Hematopoietic multipotent progenitor cell treated with erythropoietin and hydrocortisone succinate and interleukin-3 and kit ligand, for 8 days (in vitro differentiated cells): ENCODE measurements at places on chromosomes 6 and 20.

- DNase-seq, result no peak
Observed at GRCh38 chr6:137873273-137873762, 6.3 kb downstream of the TNFAIP3 start.

DNA sequence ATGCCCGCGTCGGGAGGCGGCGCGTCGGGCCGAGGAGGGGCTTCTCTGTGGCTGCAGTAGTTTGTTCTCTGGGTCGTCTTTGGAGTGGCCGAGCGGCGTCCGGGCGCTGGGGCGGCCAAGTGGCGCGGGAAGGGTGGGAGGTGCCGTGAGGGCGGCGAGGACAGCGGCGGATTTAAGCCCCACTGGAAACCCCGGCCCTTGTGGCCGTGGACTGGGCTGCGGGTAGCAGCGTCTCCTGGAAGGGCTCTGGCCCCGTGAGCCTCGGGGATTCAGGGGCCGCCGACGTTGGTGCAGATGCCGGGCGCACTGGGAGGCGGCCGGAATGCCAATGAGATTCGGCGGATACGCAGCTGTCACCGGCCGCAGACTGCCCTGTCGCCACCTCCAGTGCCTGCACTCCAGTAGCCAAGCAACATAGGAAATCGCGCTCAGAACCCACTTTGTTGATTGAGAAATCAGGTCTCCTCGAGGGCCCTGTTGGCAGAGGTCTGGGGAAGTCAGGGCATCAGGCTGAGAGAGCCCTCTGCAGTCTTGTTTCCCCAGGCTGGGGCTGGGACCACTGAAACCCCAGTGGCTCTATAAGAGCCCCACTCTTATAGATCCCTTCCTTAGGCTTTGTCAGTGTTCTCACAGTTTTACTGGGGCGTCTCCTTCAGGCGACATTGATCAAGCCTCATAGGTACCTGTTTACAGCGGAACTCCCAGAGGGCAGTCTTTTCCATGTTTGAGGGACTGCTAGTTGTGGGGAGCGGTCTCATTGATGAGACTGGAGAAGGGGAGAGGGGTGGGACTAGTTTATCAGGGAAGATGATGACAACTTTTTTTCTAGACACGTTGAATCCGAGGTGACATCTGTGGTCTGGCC, 642 bp downstream of the GZF1 start:
- DNase-seq, result peak; percentile 45

DNA sequence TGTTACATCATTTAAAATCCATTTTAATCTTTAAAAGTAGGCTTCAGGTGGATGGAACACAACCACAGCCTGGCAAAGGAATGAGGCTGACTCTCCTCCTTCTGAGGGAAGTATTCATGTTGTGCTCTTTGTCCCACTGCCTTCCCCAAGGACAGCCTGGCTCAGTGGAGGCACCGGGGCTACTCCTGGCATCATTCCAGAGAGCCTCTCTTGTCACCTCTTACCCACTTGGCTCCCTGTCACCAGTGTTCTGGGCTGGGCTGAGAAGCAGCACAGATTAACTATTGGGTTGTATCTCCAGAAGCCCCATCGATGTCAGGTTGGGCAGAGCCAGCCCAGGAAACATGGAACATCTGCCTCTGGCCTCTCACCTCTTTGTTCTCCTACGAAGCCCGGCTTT, 10.7 kb upstream of the TP53INP2 start:
- DNase-seq, result no peak

- DNase-seq, result no peak
Observed at GRCh38 chr6:5997420-5997987, 9.2 kb downstream of the NRN1 start.

- no peak for DNase-seq
Observed at GRCh38 chr6:90004511-90004910, 110.2 kb downstream of the GJA10 start.

GRCh38 chr6:31860349-31860748, 2.3 kb downstream of the NEU1 start:
- DNase-seq, result no peak

DNA sequence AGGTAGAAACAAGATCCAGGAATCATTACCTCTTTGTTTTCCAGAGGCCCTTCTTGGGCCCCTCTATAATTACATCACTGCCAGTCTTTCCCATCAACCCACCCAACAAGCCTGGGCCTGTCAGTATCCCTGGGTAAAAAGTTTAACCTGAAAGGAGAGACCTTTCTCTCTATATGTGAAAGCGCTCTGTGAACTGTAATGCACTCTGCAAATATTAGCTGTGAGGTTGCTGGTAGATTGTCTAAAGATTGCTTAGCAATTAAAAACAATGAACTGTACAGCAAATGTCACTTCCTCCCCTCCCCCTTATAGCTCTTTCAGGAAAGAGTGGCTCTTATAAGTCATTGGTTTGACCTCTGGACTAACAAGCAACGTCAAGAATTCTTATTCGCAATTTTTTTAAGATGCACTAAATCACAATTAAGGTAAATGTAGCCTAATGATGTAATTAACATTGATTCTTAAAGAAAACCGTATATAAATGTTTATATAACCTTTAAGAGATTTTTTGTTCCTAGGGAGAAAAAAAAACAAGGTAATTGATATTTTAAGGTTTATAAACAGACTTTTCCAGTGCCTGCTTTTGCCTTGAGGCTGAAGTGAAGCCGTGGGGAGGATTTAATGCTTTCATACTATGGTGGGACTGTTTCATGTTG, 18.4 kb downstream of the ECT2L start:
- DNase-seq, result no peak

GRCh38 chr20:1014471-1014870, 12.4 kb upstream of the RSPO4 start:
- DNase-seq, result no peak

DNA sequence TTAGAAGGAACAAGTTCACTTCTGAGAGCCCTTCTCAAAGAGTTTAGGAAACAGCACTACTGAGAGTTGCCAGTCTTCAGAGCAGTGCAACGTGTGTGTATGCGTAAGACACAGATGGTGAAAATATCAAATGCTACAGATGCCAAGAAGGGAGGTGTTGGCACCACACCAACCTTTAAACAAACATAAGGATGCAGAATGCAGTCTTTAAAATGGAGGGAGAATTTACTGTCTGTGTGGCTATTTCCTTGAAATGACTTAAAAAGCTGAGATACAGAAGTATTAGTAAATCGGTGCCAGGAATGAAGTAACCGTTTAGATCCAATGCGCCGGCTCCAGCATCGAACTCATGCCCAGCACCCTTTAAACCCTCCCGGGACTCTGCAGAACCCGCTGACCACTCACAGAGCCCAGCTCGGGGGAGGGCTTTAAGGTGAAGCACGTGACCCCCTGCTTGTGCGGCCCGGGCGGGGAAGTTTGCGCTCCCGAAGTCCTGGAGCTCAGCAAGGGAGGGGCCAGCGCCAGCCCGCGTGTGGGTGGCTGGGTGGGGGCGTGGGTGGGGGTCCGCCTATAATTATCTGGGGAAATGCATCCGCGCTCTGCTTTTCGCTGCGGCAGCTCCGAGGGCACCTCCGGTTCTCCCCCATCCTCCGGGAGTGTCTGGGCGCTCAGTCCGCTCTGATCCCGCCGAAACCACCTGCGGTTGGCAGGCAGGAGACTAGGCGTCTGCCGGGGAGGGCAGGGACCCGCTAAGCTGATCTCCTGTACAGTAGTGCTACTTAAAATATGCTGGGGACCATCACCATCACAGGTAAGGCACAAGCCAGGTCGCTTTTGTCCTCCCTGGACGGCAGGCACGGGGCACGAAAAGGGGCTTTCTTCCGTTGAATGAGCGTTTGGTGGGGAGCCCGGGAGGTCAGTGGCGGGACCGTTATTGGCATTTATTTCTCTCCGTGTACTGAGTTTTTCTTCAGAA, 66.0 kb downstream of the ZBTB2 start:
- DNase-seq, result peak; percentile 8

GRCh38 chr20:37389844-37390275, 43.9 kb downstream of the SRC start:
- DNase-seq, result no peak

DNA sequence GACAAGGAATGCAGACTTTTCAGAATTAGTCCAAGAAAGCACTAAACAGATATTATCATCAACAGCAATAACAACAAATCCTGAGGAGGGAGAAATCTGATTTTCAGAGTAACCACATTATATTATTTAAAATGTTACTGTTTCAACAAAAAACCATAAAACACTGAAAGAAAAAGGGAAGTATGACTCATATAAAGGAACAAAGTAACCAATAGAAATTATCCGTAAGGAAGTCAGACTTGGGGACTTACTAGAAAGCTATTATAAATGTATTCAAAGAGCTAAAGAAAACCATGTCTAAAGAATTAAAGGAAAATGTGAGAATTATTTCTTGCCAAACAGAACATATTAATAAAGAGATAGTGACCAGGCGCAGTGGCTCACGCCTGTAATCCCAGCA, 98.1 kb downstream of the MYLK4 start:
- DNase-seq, result no peak

GRCh38 chr20:38349856-38350255, 3.6 kb downstream of the LBP start:
- no peak for DNase-seq

DNA sequence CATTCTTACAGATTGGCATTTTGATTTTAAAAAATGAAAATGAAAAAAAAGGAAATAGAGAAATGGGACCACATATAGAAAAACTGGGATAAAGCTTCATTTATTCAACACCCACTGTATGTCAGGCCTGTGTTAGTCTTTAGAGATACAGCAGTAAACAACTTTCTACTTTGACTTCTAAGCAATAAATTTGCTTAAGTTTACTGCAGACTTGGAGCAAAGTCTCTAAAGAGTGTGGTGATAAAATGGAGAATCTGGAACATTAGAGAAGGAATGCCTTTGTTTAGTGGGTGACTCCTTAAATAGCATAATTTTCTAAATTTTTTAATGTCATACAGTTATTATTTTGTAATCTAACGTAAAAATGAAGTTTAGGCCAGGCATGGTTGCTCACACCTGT, 80.7 kb upstream of the CNKSR3 start:
- no peak for DNase-seq

DNA sequence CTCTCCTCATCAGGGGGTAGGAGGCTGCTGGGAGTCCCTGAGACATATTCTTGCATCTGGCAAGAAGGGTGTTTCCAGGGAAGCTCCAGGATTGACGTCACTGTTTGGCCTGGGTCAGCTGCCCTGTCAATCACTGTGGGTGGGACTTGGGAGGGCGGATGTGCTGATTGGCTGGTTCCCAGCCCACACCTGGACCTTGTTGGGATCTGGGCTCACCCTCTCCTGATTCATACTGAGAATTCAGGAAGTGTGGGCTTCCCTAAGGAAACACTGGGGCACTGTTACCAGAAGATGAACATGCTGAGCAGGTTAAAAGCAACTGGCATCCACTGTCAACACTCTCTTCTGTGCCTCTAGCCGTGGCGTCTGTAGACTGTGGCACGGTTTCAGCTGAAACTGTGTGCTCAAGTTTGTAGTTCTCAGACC, 36.5 kb downstream of the CDH26 start:
- no peak for DNase-seq

DNA sequence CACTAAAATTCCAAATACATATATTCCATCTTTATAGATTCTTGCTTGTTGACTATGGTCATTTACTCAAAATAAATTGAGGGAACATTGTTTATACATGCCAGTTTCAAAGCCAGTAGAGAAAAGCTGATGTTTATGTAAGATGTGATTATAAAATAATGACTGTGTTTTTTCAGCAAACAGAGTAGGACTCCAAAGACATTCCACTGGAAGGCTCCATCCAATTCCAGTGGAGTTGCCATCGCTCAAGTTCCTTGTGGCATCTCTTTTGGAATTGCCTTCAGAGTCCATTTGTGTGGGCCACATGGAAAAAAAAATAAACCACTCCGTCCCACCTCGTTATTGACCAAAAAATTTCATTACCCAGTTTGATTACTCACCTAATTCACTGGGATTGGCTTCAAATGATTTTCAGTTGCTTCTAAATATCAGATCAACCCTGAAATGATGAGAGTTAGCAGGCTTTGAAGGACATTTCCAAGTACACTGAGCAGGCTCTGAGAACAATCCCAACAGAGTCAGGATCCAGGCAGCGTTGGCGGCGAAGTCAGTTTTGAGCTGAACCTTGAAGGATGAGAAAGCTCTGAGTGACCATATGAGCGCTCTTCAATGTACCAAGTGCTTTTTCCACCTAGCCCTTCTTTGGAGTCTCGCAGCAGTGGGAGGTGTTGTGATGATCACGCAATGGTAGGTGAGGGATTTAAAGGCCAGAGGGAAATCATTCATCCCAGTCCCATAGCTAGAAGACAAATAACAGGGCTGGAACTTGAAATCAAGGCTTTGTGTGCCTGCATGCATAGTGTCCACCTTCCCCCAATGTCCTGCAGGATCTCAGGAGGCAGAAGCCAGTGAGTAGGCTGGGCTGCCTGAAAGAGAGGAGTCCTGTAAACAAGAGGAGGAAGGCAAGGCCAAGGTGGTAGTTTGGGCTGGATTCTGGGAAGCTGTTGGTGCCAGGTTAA, 281.7 kb downstream of the CDC5L start:
- no peak for DNase-seq

DNA sequence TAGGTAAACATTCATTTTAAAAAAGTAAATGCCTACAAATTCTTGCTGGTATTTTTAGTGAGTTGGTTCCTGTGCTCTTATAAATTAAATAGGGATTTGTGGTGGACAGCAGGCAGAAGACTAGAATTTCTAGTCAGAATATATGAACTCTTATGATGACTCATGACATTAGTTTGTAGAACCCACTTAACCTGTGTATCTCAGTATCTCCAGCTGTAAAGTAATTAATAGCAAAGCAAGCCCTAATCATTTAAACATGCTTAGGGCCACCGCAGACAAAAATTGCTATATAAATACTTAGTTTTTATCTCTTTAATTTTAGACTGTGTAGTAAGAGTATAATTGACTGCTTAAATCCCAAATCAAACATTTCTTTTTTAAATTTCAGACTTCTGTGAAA, 2.4 kb downstream of the FAM135A start:
- no peak for DNase-seq

DNA sequence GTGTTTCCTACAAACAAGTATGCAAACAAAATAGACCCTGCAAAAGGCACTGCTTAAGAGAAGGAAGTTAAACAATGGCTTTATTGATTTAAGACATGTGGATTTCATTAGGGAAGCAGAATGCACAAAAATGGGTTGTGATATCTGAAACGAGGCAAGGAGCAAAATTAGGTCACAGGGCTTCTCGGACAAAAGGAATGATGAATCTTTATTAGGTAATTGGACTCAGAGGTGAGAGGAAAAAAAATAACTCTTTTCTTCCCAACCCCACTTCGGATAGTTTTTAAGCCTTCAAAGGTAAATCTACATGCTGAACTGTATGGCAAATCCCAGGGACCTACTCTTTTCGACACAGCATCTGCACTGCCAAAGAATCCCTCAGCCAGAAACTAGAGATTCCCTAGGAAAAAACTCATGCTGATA, 183.0 kb upstream of the TAB2 start:
- DNase-seq, result no peak

- DNase-seq, result no peak
Observed at GRCh38 chr20:44938637-44939036, 21.6 kb downstream of the TOMM34 start.
